ENCODE measurements at places on chromosomes 4 and X.

- no peak for DNase-seq
Observed at GRCh38 chrX:134236626-134237614, at the start of gene CCDC160. Gene CCDC160 (plus strand): TSS chrX:134237182. CDS start chrX:134244801, 7,619 bp downstream.

DNA sequence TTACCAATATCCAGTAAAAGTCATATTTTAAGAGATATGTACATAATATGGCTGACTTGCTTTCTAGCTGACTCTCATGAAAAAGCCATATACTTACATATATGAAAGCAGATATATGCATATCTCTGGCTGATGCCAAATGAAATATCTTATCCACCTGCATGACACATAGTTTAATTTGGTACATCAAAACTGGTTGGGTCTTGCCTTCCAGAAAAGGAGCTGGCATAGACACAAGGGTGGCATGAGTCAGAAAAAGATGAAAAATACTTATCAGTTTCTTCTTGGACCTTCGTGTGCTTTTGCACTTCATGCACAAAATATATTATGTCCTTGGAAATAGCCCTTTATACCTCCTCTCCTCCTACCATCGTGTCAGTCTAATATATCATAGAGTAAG lies 32.1 kb downstream of the TIGD4 start:
- no peak for DNase-seq

GRCh38 chr4:37689353-37690095 lies 3.3 kb upstream of the RELL1 start:
- DNase-seq, result no peak

GRCh38 chr4:67886281-67886680 lies 2.5 kb upstream of the TMPRSS11D start:
- no peak for DNase-seq

- DNase-seq, result no peak
Observed at GRCh38 chrX:118220509-118220908, 103.9 kb upstream of the KLHL13 start.

DNA sequence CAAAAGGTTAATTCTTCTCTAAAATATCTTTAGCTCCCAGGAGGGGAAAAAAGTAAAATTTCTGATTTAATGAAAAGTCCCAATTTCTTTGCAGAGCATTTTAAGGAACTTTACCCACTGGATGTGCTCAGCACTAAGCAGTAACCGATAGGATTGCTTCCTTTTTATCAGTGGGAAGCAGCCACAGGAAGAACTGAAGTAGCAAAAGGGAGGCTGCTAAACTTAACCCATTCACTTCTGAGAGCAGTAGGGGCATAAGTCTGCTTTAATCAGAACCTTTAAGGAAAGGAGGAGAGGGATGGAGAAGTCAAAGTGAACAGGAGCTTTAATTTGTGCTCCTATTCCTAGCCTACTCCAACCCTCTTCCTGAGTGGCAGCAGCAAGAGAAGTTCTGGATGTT lies at the start of gene F8:
TSS of gene F8 (minus strand) at position 139 of the 400 bp plus-strand sequence. CDS start 171 bp downstream, outside the sequence.
- DNase-seq, result no peak

DNA sequence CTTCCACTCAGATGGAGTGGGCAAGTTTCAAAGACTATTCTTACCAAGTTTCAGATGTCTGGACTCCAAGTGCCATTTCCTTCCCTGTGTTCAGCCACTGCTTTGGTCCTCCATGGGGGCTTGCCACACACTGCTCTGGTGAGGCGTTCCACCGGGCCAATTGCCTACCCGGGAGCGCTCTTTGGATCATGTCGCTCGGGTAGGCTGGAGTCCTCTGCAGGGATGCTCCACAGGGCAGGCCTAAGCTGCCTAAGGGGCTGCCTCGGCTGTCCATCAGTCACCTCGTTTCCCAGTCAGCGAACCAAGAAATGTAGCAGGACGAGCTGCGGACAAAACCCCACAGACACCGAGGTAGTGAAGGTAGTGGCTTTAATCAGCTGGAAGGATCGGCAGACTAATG lies 200.7 kb upstream of the KLF8 start:
- no peak for DNase-seq

- DNase-seq, result no peak
Observed at GRCh38 chr4:159227984-159228383, 125.1 kb downstream of the RAPGEF2 start.

- no peak for DNase-seq
Observed at GRCh38 chr4:94068753-94069719, 138.6 kb upstream of the SMARCAD1 start.

GRCh38 chrX:126394681-126395080 lies 157.9 kb downstream of the DCAF12L1 start:
- DNase-seq, result no peak

GRCh38 chr4:13169731-13170525 lies 314.2 kb downstream of the RAB28 start:
- no peak for DNase-seq

DNA sequence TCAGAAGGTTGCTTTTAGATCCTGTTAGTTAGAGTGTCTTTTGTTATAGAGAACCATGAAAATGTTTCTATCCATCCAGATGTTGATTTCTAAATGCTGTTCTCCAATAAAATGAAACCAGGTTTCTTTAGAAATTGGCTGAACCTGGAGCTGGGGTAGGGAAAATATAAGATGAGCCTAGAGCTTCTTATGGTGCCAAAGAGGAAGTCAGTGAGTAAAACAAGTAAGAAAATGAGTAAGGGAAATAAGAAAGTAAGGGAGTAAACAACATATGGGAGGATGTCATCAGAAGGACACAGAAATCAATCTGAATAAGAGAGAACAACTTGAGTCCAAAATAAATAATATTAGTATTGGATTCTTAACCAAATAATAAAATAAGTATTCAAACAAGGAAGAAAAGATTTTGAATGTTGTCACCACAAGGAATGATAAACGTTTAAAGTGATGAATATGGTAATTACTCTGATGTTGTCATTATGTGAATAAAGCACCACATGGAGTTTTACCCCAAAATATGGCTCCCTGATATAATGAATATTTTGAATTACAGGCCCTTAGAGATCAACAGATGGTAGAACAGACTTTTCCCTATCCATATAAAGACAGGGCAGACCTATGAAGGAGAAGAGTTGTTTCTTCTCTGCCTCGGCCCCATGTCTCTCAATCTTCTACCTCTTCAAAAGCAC lies 506.1 kb downstream of the IL15 start:
- DNase-seq, result no peak

DNA sequence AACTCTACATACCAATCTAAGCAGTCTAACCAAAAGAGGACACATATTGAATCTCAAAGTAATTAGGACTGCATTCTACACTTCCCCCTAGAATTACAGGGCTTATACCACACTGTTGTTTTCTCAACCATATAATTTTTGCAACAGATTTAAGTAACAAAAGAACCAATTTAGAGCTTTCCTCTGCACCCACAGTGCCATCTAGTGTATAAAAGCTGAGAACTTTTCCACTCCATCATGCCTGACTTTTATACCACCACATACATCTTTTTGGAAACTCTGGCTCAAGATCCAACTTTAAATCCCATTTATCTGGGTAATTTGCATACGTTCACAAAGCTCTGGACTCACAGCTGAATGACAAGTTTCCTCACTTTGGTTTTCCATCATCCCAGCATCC lies 99.5 kb downstream of the EFHC2 start:
- DNase-seq, result no peak

DNA sequence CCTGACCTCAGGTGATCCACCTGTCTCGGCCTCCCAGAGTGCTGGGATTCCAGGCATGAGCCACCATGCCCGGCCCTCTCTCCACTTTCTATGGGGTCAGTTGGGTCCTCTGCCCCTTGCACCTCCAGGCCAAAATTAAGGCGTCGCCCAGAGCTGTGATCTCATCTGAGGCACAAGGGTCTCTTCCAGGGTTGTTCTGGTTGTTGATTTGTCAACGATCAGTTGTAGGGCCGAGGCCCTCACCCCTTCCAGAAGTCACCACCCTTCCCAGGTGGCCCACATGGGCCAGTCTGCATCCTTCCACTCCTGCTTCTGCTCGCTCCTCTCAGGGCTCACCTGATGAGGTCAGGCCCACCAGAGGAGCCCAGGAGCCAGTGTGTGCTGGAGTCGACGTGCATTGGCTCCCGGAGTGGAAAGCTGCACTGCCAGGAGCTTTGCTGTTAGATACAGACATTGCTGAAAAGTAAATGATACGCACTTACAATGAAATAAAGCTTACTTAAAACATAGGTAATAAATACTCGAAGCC lies 14.3 kb upstream of the TMEM271 start:
- DNase-seq, result no peak

GRCh38 chrX:136266828-136267227 lies 15.6 kb upstream of the MAP7D3 start:
- no peak for DNase-seq

DNA sequence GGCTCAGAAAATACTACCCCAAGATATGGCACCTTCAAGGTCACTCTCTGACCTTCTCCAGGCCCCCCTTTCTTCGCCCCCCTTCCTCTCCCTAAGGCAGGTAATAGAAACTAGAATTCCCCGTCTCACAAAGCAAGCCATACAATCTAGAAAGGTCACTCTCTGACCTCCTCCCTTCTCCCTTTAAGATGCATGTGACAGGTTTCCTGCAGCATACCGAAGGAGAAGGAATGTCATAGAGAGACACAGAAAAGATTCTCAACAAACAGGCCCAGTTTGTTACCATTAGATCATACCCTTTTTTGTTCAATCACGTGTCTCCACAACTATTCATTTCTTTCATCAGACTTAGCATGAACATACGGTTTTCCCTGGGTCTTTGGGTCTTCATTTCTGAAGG lies 51.2 kb upstream of the RBMXL3 start:
- DNase-seq, result no peak

DNA sequence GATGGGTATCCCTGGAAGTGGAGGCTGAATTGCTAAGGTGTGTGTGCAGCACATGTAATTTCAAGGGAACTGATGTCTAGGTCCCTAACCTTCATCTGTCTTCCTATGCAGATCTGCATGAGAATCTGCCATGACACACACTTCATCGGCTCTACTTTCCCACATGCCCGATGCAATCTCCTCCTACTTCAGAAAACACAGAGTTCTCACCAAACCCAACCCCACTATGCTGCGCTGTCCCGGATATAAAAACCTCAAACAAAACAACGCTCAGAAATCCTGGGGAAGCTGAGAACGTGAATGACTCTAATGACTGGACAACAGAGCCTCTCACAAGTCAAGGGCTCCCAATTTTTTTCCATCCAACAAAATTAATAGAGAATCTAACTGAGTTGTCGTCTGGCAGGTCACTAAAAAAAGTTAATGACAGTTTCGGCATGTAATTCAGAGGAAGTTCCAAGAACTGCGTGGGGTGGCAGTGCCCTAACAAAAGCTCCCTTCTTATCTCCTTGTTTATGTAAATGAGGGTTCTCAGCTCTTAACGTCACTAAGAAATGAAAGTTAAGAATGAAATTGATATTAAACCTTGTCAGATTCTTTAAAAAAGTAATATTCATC lies 39.0 kb downstream of the STX18 start:
- DNase-seq, result no peak

GRCh38 chr4:18938343-18939099 lies 917.0 kb upstream of the LCORL start:
- DNase-seq, result no peak

DNA sequence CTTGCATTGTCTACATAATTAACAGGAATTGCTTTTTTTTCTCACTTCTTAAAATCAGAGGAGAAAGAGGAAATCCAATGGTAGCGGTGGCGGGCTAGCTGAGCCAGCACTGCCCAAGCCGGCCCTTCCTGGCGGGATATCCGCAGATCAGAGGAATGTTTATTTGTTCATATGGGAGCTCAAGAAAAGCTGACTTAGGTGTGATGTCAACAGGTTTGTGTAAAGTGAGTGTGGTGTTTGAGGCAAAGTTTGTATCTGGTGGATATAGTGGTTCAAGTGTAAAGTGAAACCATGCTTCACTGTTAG lies 466 bp upstream of the SLC39A8 start:
- DNase-seq, result no peak

DNA sequence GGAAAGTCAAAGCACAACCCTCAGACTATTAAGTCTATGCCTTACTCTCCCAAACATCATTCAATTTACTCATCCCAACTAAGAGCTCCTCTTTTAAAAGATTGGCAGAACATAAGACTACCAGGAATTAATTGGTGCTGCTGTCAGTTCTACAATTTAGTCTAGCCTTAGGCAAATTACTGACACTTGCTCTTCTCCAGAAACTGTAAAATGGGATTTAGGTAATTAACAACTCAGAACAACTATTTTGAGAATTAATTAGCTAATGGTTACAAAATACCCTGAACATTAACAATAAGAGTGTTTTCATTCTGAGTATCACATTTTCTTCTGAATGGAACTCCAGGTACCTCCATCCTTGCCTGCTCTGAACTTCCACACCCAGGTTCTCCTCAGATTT lies 36.2 kb upstream of the RBM47 start:
- DNase-seq, result no peak

GRCh38 chrX:32170481-32170880 lies 1040.9 kb downstream of the DMD start:
- no peak for DNase-seq

DNA sequence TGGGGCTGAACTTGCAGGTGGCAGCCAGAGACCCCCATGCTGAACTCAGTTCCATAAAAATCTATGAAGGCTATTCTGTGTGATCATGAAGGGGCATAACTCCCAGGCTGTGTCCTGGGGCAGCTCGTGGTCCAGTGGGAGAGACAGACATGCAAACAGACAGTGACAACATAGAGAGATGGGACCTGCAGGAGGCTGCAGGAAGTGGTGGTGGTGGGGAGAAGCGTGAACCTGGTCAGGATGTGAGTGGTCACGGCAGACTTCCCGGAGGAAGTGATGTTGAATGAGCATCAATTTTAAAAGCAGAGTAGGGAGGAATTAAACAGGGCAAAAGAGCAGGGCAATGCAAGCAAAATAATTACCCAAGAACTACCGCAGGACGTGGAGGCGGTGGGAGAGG lies 23.2 kb upstream of the SORCS2 start:
- DNase-seq, result no peak

DNA sequence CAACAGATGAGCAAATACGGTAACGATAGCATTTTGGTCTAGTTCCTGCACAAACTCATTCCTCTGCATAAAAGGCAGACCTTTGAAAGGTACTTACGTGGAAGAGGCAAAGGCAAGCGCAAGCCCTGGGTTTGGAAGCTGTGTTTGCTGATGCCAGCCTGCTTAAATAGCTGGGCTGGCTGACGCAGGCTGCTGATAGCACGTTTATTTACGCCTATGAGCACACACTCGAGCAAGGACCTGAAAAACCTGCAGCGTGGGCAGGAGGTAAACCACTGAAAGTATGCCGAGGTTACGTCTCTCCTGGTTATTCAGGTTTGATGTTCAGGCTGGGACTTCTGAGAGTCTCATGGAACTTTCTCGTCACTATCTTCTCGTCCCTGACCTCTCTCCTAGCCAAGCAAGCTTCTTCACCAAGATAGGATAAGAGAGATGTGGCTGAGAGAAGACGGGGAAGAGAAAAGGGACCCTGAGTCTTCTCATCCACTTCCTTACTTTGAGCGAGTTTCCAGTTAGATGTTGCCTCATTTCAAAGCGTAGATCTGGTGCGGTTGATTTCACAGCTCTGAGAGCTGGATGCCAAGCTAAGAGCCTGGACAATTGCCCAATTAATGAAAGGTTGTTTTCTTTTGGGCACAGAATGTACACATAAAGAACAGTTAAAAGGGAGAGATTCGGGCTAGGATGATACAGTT lies at the start of gene HOPX:
TSS of gene HOPX (minus strand) at position 139 of the 695 bp plus-strand sequence. CDS start 23,480 bp downstream, outside the sequence.
- no peak for DNase-seq

GRCh38 chr4:133149364-133149695 lies 236 bp downstream of the PCDH10 start:
- DNase-seq, result no peak

- no peak for DNase-seq
Observed at GRCh38 chr4:38872620-38873019, 5.0 kb downstream of the FAM114A1 start.

GRCh38 chr4:84366907-84367306 lies 132.2 kb downstream of the NKX6-1 start:
- no peak for DNase-seq

- no peak for DNase-seq
Observed at GRCh38 chrX:153633048-153633447, 14.0 kb upstream of the DUSP9 start.

Data from CD4-positive, alpha-beta T cell treated with Interferon gamma for 1 hour (primary cell).